ENCODE measurements at places on chromosomes 16 and 17.

GRCh38 chr16:54577651-54578128 is 291.1 kb upstream of the IRX3 start:
- no peak for DNase-seq

DNA sequence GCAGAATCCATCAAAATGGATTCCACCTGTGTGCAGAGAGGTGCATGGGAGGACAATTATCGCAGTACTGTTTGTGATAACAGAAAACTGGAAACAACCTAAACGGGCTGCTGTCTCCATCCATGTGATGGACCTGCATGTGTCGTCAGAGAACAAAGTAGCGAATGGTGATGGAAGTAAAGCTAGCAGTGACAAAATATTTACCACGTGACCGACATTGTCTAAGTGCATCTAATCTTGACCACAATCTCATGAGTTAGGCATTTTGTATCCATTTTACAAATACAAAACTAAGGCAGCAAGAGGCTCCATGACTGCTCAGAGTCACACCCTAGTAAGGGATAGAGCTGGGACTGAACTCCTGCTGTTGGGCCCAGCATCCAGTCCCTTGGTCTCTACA is 187.3 kb downstream of the LGALS9B start:
- DNase-seq, result no peak

DNA sequence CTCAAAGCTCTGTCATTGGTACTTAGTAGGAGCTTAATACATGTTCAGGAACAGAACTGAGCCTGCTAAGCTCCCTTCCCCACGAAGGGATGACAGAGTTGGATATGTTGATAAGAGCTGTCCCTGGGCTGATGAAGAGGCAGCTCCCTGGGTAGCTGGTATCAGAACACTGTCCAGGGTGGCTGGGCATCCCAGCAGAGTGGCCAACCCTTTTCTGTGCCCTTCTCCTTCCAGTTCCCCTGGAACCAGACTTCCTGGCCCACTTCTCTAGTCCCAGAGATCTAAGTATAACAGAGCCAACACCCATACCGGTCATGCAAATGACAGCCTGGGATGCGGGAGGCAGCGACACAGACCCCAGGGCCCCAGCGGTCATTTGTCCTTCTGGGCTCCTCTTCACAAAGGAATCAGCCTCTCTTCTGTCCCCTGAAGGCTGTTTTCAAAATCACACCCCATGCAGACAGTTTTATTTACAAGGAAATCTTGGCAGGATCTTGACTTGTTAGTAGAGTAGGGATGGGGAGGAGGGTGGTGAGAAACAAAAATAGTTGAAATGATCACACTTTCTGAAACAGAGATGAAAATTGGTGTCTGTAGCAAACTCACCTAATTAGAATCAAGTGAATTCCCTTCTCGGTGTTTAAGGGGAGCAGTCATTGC is 1.4 kb upstream of the RHBDL3 start:
- DNase-seq, result no peak

DNA sequence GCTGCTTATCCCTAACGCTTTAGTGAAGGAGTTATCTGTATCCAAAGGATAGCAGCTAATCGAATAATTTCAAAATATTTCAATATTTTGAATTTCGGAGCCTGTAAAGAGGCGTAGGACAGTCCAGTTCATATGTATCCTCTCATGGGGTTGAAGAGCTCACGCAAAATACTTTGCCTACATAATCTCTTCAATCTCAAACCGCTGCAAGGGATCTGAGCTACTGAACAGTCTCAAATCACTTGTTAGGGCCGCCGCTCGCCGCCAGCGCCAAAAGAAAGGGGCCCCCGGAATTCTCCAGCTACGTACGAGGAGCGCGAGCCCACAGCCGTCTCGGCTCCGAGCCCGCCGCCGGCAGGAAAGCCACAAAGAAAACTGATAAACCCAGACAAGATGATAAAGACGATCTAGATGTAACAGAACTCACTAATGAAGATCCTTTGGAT is 601 bp upstream of the RFWD3 start:
- DNase-seq, result peak; percentile 12

- DNase-seq, result no peak
Measured at GRCh38 chr17:5897275-5897911, 172.8 kb upstream of the WSCD1 start.

GRCh38 chr17:9971991-9972390 is 66.9 kb upstream of the RCVRN start:
- peak; percentile 47 for DNase-seq

DNA sequence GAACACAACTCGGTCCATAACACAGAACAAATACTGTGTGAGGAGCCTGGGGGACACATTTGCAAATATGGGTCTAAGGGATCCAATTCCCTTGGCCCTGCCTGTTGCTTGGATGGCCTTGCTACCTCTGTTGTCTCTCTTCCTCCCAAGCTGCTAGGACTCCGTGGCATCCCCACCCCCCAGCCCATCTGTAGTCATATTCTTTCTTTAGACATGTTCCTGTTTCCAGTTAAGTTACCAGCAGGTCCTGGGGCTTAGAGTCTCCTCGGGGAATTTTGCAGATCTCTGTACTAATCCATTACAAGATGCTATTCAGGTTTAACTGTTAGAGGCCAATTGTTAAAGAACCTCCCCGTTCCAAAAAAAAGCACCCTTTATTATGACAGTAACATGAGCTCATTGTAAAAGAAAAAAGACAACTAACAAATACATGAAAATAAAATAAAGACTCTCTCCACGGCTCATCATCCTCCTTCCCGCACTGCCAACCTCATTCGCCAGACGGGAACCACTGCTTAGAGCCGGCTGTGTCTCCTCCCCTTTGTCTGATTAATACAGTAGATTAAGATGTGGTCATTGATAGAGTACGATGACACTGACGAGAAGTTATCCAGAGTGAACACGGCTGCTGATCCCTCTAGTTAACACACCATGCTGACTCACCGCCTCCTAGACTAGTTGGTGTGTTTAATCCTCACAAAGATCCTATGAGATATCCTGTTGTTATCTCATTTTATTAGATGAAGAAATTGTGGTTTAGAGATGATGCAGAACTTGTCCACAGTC is 22.2 kb downstream of the HS3ST4 start:
- no peak for DNase-seq

All from fibroblast of pulmonary artery (primary cell).